Activated CD4-positive, alpha-beta T cell treated with anti-CD3 and anti-CD28 coated beads, Interleukin-10, Interleukin-2, amounts not matched to agents 100 ng/mL and 50 ng/mL, durations not matched to agents 16 hours and 8 hours (primary cell): ENCODE measurements at places on chromosomes 1 and 21.
A peak's percentile ranks its signal among the peaks of the same experiment; 100 is the strongest.

DNA sequence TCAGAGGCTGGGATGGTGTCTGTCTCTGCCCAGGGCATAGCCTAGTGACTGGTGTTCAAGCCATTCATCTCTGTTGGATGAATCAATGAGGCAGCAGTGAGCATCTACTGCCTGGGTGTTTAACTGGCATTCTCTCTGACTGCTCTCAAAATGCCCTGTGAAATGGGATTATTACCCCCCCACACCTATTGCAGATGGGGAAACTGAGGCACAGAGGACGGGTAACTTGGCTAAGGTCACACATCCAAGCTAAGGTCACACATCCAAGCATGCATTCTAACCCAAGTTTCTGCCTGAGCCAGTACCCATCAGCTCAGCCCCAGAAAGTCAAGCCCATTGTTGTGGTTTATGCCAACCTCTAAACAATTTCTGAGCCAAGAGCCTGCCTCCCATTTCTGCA is 5.0 kb downstream of the TTC39A start:
- no peak for DNase-seq

DNA sequence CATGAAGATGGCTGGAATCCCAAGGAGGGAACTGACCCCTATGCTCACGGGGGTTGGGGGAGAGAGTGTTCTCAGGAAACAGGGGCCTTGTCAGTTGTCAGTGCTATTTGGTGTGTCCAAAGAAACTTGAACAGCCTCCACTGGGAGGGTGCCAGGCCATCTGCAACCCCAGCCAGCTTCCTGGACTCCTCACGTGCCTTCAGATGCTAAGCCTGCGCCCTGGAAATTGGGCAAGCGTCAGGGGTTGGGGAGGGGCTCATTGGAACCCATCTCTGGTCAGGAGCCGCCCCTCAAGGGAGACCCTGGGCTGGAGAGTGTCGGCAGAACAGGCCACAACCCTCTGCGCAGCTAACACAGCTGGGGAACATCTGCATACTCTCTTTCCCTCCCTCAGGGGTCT is 13.1 kb upstream of the LHX4 start:
- DNase-seq = no peak

DNA sequence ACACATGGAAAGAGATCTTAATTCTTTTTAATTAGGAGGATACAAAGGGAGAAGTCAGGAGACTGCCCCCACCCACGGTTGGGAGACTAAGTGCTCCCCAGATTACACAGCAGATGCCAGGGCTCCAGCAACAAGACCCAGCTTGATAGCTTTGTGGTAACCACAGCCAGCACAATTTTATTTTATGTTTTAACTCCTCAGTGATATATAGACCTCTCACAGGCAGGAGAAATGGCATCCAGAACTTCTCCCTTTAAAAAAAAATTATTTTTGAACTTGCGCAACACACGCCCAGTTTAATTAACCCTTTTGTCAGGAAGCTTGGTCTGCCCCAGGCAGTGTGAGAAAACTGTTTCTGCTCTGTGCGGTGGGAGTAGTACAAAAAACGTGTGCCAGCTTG is 62.6 kb upstream of the ACOT11 start:
- DNase-seq = no peak

- DNase-seq = peak; percentile 47
Observed at GRCh38 chr1:206066479-206067171, 13.7 kb downstream of the RHEX start.

- no peak for DNase-seq
Observed at GRCh38 chr1:32388641-32389040, 5.6 kb downstream of the BSDC1 start.

GRCh38 chr1:11802616-11802972 is 3.2 kb downstream of the MTHFR start:
- DNase-seq = no peak

GRCh38 chr21:29064850-29065481 is 8.5 kb downstream of the CCT8 start:
- no peak for DNase-seq

- DNase-seq = no peak
Observed at GRCh38 chr1:45152126-45152525, 54.3 kb downstream of the ZSWIM5 start.

- no peak for DNase-seq
Observed at GRCh38 chr1:115056395-115056798, 26.8 kb downstream of the TSHB start.

DNA sequence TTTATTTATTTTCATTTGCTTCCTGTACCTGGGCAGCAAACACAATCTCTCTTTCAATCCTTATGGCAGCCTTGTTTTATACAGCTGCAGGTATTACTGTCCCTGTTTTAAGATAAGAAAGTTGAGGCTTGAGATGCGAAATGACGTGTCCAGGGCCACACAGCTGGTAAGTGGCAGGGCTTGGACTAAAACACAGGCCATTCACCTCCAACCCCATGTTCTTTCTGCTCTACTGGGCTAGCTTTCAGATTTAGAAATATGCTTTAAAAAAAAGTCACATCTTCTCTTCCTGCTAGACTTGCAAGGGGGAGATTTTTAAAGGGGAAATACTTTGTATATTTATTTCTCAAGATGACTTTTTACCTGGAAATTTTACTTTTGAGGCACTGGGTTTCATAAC is 62.8 kb downstream of the CNST start:
- peak; percentile 13 for DNase-seq

DNA sequence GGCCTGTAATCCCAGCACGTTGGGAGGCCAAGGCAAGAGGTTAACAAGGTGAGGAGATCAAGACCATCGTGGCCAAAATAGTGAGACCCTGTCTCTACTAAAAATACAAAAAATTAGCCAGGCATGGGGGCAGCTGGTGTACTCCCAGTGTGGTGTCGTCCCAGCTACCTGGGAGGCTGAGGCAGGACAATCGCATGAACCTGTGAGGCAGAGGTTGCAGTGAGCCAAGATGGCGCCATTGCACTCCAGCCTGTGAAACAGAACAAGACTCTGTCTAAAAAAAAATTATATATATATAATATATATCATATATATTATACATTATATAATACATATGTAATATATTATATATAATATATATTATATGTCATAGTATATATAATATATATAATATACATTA is 249.2 kb upstream of the TPTE start:
- DNase-seq = no peak
